ENCODE measurements at places on chromosomes 1 and 21.
A peak's percentile ranks its signal among the peaks of the same experiment; 100 is the strongest.

DNA sequence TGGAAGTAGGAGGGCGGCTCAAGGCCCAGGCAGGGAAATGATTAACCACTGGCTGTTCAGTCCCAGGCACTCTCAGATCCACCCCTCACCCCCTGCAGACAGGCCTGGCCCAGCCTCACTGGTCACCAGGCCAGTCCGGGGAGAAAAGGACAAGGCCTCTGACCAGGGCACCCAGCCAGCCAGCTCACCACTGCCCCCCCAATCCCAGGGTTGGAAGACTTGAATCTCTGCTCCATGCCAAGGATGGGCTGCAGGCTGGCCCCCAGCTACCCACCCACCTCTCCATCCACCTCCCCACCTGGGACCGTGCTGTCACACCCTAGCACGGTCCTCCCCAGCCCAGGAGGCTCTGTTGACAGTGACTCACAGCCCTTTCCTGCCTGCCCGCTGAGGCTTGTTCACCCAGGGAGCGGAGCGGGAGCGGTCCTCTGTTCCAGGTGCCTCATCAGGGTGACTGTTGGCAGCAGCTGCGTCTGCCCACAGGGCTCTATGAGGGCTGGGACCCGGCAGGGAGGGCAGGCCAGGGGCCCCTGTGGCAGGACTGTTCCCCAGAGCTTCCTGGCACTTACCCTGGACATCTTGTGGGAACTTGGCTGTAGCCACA, 2.2 kb downstream of the LAD1 start:
- no peak for DNase-seq

DNA sequence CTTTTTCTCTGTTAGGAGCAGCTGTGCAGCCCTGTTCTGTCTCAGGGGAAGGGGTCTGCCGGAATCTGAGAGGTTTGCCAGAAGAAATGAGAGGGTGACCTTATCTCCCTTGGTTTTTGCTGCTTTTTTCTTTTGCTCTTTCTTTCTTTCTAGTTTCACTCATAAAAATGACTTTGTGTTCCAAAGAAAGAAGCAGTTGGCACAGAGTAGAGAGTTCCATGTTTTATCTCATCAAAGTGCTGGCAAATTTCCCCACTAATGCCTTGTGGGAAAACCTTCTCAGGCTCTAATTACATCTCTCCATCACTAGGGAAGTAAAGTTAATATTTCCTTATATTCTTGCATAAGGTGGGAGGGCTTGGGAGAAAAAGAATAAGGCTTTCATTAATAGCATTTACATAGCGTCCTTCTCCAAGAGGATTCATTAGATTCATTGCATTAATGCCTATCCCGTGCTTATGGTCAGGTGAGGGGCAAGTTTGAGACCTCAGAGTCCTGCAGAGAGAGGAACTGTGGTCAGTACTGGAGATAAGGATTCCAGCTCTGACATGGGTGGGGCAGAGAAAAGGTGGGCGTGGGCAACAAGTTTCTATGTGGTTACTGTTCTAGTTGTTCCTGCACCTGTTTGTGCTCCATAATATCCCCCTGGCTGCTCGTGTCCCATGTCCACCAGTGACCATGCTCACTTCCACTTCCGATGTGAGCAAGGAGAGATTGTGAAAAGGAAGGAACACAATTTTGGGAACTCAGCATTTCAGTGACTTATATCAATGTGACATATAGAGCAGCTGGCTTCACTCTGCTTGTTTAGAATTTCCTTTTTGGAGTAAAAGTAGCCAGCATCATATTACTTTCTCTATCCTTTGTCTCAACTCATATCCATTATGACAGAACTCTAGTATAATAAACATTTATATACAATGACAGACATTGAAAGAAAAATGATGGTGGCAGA, 79.5 kb downstream of the DISC1 start:
- DNase-seq: no peak

DNA sequence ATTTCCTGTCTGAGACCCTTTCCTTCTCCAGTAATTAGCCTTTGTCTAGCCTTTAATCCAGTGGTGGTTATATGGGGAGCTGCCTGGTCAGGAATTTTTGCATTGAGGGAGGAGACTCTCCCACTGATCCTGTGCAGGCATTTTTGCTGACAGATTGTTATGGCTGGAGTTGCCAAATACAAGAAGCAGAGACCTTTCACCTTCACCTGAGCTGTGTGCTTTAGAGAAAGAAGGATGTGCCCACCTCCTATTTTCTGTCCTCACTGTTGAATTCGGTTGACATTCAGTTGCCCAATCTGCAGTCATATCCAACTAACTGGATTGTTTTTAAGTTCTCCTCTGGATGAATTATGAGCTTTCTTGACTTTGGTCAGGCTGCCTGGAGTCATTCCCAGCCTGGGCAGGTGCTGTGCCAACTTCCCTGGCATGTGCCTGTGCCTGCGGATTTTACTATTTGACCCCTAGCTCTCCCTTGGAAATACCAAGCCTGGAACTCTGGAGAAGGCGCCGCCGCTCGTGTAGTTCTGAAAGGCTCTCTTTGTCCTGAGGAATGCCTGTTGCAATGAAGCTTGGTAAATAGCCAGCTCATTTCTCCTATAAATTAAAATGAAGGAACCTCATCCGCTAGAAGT, 143.9 kb downstream of the NOS1AP start:
- DNase-seq: no peak

GRCh38 chr21:25560271-25560685, 47.0 kb downstream of the MRPL39 start:
- DNase-seq: no peak

DNA sequence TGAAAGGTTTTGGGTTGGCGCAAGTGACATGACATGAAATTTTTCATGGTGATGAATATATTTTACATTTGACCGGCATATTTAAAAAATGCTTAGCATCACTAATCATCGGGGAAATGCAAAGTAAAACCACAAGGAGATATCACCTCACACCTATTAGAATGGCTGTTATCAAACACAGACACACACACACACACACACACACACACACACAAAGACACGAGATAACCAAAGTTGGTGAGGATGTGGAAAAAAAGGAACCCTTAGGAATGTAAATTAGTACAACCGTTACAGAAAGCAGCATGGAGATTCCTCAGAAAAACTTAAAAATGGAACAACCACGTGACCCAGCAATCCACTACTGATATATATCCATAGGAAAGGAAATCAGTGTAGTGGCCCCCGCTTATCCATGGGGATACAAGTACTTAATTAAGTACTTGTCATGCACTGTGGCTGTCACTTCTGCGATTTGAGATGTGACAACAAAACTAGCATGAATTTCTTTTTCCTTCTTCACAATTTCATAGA, 15.9 kb upstream of the PRELP start:
- no peak for DNase-seq

DNA sequence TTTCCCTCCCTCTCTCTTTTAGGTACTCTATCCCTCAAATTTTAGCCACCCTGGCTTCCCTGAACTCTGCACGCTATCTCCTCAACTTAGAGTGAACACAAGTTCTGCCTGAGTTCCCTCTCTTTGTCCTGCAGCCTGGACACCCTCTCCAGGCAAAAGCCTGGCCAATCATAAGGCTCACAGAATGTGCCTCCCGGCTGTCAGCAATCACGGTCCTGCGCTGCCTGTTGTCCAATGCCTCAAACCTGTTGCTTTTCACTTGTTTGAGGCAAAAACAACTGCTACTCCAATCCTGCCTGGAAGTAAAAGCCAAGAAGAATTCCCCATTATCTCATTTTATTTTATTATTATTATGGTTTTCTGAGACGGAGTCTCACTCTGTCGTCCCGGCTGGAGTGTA, 66.1 kb downstream of the LGR6 start:
- no peak for DNase-seq

GRCh38 chr1:44048532-44049215, 17.4 kb upstream of the SLC6A9 start:
- no peak for DNase-seq

- DNase-seq: no peak
Observed at GRCh38 chr21:24183077-24183476, 1424.2 kb downstream of the MRPL39 start.

- no peak for DNase-seq
Observed at GRCh38 chr1:109466452-109467300, at the start of gene SYPL2. Gene SYPL2 (plus strand): TSS chr1:109466546. CDS start chr1:109466844, 298 bp downstream.

DNA sequence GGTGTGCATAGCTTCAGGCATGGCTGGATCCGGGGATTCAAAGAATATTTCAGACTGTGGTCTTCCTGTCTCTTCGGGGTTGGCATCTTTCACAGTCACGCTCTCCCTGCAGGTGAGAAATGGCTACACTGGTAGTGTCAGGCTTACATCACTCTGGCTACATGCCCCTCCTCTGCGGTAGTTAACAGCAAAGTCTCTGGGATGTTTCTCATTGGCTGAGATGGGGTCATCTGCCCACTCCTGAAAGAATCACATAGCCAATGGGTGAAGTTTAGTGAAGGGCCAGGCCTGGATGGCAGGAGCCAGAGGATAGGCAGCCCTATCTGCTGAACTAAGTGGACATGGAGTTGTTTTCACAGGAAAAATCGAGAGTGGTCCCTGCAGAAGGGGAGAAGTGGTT, 356.5 kb downstream of the MATN1 start:
- DNase-seq: no peak

GRCh38 chr21:40505244-40505643, 341.7 kb downstream of the DSCAM start:
- no peak for DNase-seq

GRCh38 chr1:95380909-95381308, 146.9 kb downstream of the RWDD3 start:
- DNase-seq: no peak

DNA sequence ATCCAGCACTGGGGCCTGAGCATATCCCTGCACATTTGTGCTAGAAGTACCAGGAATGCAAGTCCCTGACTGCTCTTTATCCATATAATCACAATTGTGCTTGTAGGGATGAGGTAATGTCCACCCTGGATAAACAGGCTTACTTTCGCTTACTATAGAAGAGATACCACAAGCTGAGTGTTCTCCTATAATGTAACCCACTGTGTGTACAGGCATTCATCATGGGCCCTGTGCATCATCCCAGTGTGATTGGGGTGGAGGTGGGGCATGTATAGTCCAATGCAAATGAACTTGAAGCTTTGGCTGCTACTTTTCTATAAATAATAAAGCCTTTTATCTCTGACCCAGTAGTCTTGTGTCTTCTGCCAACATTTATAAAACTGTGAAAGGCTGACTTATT, 69.3 kb downstream of the MAN1A2 start:
- DNase-seq: no peak

DNA sequence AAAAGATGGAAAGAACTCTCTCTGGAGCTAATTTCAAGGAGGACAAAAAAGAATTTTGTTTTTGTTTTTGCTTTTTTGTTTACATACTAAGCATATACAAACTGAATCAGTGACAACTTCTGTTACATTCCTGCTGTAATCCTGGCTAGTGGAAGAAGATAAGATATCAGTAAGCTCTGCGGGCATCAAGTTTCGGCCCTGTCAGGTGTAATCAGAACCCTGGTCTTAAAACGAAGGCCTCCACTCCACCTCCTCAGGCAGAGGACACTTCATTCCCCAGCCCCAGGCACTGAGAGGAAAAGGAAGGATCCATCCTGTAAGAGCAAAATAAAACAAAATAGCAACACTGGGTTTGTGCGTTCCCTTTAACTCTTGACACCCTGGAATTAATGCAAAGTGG, 88.9 kb upstream of the ARHGAP29 start:
- DNase-seq: no peak

DNA sequence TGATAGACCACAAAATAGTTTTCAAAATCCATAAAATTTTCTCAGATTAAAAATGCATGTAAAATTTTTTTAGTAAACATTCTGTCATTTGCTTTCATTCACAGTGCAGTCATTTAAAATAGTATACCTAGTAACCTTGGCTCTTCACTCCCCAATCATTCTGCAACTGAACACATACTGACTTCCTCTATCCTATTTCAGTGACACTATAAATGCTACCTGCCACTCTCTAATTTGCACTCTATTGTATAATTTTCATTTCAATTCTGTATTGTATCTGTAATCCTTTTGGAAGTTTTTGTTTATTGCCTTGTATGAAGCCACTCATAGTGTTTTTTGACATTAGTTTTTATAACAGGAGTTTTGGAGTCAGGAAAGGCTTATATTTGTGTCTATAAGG, 1029.1 kb upstream of the NCAM2 start:
- DNase-seq: no peak

- no peak for DNase-seq
Observed at GRCh38 chr1:223704921-223705878, 7.1 kb upstream of the CAPN2 start.

DNA sequence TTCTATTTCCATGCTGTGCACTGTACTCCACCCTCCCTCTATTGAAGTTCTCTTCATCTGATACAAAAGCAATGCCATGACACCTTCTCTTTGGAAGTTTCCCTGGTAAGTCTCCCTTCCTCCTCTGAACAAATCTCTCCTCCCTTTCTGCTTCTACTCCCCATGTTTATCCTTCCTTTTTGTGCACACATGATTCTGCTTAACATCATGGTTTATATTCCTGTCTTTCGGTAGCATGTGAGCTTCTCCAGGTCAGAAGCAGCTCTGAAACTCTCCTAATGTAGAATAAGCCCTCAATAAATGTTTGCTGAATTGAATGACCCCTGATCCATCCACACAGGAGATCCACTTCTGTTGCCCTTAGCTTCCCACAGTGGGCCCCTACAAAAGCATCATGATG, 328.6 kb downstream of the PLPP3 start:
- DNase-seq: no peak

DNA sequence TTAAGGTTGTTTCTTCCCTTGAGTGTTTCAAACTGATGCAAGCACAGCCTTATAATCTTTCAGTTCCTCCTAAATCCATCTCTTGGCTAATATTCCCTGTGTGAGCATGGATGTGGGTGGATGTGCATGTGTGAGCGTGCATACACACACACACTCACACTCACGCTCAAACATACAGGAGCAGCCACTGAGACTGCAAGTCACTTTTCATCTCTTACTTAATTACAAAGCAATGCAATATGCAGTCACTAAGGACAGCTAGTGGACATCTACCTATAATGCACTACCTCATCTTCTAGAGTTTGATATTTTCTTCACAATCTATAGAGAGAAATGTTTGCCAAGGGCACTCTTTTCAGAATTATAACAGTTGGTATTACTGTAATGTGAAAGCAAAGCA, 1.4 kb downstream of the ESRRG start:
- no peak for DNase-seq

DNA sequence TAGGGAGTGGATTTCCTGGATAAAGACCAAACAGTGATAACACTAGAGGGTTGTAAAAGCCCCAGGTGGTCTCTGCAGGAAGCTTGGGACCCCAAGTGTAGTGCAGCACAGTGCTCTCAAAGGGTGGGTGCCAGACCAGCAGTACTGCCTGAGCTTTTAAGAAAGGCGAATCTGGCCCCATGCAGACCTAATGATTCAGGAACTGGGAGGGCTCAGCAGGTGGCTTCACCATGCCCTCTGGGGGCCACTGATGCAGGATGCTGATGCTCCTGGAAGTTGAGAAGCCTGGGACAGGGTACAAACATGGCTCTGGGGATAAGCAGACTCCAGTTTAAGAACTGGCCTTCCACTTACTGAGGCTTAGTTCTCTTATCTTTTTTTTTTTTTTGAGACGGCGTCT, 29.1 kb upstream of the NEK2 start:
- no peak for DNase-seq

DNA sequence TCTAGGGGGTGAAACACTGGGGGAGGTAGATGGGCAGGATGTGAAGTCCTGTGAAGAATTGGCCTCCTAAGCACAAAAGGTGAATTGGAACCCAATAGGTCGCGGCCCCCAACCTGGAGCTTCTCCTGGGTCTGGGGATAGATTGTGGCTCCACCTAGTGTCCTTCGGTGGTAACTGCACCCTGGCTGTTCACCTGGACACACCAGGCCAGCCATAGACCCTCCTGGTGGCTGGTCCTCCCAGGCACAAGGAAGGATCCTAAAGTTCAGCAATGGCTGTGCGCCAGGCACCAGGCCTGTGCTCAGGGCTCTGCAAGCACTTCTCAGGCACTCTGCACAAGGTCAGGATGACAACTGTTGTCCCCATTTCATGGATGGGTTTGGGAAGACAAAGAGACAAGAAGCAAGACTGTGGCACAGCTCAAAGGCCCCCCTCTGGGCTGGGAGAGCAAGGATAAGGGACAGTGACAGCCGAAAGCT, 13.5 kb downstream of the ESPN start:
- peak; percentile 52 for DNase-seq
